ENCODE measurements at places on chromosomes 1 and 21.

DNA sequence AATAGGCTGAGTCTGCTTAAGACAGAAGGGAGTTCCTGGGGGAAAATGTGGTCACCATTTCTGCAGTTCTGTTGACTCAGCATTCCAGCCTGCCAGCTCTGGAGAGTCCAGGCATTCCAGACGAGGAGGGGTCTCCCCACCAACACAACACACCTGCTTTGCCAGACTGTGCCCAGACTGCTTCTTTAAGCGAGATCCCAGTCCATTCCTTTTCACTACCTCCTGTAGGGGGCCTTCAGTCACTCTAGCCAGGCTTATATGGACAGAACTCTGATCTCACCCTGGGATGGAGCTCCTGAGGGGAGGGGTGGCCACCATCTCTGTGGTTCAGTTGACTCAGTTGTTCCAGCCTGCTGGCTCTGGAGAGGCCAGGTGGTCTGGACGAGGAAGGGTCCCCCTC, 48.5 kb downstream of the UBE2U start:
- DNase-seq, result no peak

DNA sequence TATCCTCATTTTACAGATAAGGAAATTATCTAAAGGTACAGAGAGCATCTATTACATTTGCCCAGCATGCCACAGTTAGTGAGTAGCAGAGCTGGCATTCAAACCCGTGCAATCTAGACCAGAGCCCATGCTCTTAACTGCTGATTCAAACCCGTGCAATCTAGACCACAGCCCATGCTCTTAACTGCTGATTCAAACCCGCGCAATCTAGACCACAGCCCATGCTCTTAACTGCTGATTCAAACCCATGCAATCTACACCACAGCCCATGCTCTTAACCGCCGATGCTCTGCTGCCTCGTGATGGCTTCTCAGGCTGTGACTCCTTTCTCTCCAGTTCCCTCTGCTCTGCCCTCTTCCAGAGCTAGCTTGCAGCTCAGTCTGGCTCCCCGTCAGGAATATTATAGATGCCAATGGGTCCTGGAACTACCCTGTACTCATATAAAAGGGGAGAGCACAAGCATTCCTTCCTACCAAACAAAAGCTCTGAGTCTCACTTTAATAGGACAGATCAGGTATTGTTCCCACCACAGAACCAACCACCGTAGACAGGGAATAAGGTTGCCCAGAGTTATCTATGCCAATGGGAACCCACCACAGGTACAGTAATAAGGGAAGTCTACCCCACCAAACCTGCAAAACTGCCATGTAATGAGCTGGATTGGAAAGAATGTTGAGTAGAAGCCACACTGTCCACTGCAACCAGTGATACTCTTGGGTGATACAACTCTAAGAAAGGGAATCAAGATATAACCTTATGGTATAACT, 78.4 kb downstream of the SMYD3 start:
- no peak for DNase-seq

GRCh38 chr1:59276439-59276851, 20.4 kb upstream of the FGGY start:
- no peak for DNase-seq

- DNase-seq, result no peak
These were observed 5.5 kb upstream of the OLFML2B start for GRCh38 chr1:162029157-162029556.

- DNase-seq, result no peak
These were observed 40.6 kb downstream of the RGS2 start for GRCh38 chr1:192849442-192849841.

DNA sequence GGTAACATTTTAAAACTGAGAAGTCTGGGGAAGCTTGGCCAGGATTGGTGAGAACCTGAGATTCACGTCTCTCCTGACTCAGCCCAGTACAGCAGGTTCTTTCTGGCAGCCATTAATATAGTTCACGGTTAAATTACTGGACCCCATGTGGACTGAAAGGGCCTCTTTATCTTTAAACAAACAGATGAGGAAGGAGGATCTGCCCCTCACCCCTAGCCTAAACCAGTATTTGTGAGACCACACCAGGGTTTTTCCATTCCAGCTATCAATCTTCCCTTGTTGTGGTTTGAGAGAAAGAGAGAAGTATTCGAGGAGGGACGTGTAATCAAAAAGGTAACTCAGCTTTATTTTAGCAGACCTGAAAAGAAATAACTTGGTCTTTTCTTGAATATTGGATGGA, 137.1 kb downstream of the PROX1 start:
- no peak for DNase-seq

DNA sequence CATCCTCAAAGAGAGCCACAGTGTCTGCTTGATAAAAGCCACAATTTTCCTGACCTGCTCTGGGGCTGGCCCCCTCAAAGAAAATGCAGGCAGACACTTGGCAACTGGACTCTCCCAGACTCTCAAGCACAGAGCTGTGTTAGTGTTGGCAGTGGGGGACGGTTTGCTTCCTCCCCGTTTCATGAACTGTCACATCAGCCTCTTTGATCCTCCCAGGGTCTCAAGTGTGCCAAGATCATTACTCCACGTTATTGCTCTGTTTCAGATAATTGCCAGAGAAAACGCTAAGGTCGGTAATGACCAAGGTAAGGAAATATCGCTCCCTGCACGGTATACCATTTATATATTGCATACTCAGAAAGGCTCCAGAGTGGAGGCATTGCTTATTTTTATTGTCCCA, 138.8 kb downstream of the NTMT2 start:
- DNase-seq, result no peak

DNA sequence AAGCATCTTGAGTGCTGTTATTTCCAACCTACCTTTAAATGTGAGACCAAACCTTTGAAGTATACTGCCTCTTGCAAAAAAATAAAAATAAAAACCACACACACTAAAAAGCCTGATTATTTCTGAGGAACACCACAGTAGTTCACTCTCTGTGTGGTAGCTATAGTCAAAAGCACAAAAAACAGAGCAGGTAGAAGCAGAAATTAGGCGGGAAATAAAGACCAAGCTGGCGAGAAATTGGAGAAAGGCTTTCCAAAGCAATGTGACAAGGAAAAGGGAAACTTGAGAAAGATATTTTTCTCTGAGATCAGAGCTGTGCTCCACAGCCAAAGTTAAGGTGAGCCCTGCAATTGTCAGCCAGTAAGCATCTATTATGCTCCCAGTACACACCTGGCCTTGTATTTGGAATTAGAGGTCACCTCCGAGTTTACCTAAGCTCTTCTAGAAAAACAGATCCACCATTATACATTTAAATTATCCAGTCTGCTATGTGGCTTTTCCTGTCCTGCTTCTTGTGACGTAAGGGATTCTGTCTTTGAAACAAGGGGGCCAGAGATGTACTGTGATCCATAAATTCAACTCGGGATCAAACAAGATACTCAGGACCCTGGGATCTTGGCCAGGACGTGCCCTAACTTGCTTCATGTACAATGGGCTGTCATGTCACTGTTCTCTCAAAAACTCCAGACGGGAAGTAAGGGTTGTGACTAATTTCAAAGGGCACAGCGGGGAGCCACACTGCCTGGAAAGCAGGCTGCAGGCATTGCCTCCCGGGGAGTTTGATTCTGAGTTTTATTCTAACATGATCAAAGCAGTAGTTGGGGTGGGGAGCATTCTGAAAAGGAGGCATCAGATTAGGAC, 39.8 kb upstream of the RAB4A start:
- peak; percentile 20 for DNase-seq

GRCh38 chr1:206127336-206127735, 10.1 kb upstream of the AVPR1B start:
- DNase-seq, result no peak

DNA sequence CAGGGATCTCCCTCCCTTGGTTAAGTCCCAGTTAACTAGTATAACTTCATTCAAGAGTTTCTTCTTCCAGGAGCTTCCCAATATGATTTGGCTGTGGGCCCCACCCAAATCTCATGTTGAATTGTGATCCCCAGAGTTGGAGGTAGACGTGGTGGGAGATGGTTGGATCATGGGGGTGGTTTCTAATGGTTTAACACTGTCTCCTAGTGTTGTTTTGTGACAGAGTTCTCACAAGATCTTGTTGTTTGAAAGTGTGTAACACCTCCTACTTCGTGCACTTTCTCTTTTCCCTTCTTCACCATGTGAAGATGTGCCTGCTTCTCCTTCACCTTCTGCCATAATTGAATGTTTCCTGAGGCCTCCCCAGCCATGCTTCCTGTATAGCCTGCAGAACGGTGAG, 251.8 kb upstream of the FGGY start:
- DNase-seq, result no peak

DNA sequence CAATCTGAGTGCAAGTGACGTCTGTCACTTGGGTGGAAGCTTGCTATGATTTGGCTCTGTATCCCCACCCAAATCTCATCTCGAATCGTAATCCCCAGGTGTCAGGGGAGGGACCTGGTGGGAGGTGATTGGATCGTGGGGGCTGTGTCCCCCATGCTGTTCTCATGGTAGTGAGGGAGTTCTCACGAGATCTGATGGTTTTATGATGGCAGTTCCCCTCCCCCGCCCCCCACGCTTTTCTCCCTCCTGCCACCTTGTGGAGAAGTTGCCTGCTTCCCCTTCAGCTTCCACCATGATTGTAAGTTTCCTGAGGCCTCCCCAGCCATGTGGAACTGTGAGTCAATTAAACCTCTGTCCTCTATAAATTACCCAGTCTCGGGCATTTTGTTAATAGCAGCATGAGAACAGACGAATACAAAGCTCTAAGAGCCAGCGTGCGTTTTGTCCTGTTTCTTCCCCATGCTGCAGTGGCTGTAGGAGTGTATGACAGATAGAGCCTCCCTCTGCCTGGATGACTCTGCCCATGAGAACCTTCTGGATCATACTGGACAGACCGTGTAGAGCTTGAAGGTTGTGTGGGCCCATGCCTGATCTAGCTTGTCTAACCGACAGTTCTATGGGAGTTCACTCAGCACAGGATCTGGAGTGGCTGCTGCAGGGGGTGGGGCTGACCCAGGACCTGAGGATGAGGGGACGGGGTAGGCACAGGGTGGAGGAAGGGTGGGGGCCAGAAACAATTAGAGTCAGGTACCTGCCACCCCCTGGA, 139.7 kb upstream of the ERRFI1 start:
- no peak for DNase-seq

DNA sequence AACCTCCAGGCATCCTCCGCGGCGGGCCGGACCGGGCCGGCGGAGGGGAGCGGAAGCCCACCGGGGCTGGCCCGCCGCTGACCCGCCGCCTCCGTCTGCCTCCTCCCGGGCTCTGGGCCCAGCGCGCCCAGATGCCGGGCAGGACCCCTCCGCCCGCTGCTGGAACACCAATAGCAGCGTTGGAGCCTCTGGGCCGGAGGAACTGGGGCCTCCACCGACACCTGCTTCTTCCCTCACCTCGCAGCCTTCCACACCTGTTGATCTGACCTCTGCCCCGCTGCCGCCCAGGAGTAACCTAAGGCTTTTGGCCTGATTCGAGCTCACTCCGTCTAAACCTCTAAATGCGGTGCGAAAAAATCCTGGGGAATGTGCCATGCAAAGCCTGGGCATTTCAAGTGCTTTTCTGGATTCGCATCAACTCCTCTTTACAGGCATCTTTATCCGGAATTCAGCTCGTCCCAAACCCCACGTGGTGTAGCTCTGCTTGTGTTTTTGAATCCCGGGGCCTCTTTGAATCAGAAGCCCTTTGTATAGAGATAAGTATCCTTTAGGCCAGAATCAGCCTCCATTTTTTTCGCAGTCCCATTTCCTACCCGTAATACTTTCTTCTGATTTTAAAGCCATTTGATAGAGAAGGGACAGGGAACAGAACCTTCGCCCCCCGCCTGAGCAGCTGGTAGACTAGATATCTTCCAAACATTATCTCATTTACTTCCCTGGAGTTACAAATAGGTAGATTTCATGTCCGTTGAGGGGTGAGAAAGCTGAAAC, 680 bp upstream of the CNN3 start:
- DNase-seq, result no peak

DNA sequence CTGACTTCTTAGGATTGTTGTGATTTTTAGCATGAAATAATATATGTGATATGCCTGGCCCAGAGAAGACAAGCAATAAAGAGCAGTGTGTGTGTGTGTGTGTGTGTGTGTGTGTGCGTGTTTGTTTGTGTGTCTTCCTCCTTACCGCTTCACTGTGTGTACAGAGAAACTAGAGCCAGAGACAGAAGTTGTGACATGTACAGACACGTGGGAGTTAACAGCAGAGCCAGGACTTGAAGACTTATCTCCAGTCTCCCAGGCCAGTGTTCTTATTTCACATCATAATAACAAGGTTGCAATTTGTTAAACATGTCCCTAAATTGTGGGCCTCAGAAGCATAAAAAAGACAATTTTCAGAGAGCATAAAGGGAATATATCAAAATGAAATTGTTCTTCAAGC, 192.0 kb upstream of the JUN start:
- no peak for DNase-seq

- no peak for DNase-seq
These were observed 105.2 kb downstream of the SUSD4 start for GRCh38 chr1:223258751-223259198.

DNA sequence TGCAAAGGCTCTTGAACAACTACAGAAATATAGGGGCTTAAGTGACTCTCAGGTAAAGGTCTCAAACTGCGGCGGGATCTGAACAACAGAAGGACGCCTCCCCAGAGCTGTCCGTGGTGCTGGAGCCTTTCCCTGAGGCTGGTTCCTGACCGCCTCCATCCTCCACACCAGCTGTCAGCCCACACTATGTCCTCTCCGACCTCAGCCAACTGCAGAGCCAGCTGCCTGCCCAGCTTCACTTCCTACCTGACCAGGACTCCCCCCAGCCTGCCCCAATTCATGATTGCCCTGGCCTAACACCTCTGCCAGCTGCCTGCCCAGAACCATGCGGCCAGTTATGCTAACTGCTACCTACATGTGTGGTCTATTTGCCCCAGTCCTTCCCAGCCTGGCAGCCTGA, 63.6 kb upstream of the ZC3H12A start:
- DNase-seq, result no peak

GRCh38 chr1:154944401-154945159, 8.1 kb upstream of the PMVK start:
- no peak for DNase-seq

DNA sequence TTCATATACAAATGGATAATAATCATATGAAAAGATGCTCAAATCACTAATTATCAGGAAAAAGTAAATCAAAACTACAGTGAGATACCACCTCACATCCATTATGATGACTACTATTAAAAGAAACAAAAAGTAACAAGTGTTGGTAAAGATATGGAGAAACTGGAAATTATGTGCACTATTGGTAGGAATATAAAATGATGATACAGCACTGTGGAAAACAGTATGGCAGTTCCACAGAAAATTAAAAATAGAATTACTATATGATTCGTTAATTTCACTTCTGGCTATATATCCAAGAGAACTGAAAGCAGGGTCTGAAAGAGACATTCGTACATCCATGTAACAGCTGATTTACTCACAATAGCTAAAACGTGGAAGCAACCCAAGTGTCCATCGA, 21.1 kb upstream of the ATP1A1 start:
- no peak for DNase-seq
